ENCODE measurements at places on chromosomes 11 and 22.

DNA sequence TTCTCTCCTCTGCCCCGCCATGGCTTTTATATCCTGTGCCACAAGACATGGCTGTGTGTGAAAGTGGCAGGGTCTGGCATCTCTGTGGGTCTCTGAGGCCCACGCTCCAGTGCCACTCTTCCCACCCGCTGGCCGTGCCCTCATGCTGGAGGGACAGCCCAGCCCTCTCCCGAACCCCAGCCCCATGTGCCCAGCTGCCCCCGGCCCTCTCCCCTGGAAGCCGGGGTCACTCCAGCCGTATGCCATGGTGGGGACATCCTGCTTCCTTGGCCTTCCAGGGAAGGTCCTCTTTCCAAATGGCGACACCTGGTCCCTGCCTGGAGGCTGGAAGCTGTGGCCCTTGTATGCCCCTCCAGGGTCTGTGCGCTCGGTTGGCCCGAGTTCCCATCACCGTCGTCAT, 63.3 kb upstream of the PPP6R3 start:
- no peak for DNase-seq

DNA sequence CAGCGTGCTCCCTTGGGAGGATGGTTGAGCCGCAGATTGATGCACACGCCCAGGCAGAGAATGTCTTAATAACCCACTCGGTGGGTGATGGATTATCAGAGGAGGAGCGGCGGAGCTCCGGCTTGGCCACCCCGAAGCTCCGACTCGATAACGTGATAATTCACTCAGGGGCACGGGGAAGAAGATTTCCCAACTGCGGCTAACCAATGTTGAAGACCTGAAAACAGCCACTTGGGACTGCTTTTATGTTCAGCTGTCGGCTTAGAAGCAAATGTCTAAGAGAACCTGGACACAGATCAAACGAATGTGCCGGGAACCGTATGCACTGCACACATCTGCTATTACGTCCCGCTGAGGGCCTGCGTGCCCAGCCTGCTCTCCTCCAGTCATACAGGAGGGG, 206.8 kb upstream of the CADM1 start:
- no peak for DNase-seq

GRCh38 chr22:40741116-40741515, 61.8 kb downstream of the MCHR1 start:
- no peak for DNase-seq

DNA sequence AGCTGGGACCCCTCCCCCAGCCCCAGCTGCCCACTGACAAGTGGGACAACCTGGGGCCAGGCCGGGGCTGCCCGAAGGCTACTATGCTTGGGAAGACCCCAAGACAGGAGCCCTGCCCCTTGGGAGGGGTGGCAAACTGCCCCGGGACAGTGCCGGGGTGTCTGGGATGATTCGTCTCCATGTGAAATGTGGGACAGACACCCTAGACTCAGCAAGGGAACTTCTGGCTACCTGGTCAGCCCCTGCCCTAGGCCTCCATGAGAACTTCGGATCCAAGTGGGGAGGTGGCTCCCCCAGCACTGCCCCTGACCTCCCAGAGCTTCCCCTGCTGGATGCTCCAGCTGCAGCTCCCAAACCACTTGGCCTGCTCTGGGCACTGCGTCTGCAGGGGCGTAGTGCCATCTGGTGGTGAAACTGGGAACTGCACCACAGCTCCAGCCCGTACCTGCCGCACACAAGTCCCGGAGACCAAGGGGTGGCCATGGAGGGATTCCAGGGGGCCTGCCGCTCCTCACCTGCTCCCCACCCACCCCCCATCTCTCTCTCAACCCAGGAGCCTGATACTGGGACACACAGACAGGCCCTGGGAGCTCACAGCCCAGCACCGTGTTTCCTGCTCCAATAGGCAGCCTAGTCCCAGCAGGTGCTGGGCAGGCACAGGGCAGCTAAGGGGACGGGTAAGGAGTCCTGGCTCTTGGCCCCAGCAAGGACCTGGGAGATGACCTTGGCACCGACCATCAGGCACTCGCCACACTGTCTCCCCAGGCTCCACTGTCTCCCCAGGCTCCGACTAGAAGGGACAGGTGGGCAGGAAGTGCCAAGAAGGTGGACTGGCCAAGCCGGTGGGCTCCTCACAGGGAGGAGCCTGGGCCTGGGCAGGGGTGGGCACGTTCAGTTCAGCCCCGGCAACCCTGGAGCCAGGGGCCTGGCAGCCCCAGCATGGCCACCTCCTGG, 194.1 kb downstream of the IGLL1 start:
- DNase-seq: peak; percentile 91

- no peak for DNase-seq
Measured at GRCh38 chr11:27285761-27286160, 77.3 kb downstream of the CCDC34 start.

GRCh38 chr11:88680806-88681205, 343.3 kb upstream of the CTSC start:
- DNase-seq: no peak

DNA sequence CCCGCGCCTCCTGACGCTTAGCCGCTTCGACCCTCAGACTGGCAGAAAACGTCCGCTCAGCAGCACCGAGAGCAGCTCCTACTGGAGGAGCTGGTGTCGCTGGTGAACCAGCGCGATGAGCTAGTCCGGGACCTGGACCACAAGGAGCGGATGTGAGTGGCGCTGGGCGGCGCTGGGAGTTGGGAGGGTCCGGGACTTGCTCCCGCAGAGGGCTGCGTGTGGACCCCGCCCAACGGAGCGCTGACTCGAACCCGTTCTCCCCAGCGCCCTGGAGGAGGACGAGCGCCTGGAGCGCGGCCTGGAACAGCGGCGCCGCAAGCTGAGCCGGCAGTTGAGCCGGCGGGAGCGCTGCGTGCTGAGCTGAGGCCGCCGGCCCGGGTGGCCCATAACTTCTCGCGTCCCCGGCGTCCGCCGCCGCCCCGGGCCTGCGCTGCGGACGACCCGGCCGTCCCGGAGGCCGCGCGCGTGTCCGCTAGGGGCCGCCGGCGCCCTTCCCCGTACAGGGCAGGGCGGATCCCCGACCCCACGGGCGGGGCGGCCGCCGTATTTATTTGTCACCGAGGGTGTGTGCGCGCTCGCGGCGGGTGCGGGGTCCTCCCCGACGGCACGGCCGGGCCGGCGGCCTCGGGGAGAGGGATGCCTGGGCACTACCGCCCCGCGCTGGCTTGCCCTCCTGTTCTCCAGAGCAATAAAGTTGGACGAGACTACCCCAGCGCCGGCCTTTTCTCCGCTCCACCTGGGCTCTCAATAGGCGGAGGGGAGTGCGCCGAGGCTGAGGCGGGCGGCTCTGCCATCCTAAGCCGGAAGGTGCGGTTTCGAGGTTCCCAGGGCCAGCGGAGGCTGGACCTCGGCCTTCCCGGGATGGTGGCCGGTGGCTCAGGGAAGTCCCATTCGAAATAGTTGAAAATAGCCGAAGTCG, 3.4 kb downstream of the KCNK7 start:
- DNase-seq: peak; percentile 68

All from right forelimb (tissue), 1 donor.